ENCODE measurements at places on chromosomes 11 and 22.
A peak's percentile ranks its signal among the peaks of the same experiment; 100 is the strongest.

DNA sequence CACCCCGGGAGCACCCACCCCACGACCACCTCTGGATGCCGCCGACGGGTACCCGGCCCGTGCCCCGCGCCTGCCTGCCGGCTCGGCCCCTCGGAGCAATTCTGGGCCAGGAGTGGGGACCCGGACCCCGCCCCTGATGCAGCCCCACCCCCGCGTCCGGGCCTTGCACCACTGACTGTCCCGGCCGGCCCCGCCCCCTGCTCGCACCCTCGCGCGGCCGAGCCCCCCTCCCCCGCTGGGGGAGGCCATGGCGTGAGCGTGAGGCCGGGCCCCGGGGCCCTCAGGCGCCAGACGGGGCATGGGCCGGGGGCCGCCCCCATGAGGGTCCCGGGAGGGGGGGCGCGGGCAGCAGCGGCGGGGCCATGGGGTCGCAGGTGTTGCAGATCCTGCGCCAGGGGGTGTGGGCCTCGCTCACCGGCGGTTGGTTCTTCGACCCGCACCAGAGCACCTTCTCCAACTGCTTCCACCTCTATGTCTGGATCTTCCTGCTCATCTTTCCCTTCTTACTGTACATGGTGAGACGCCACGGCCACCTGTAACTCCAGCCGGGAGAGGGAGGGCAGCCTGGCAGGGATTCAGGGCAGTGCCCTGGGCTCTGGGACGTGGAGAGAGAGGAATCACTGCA is 486 bp downstream of the PCNX3 start:
- no peak for DNase-seq

GRCh38 chr11:75344186-75344585 is 7.3 kb downstream of the ARRB1 start:
- DNase-seq: no peak

GRCh38 chr11:111938687-111939160 is 1.6 kb downstream of the DIXDC1 start:
- no peak for DNase-seq

DNA sequence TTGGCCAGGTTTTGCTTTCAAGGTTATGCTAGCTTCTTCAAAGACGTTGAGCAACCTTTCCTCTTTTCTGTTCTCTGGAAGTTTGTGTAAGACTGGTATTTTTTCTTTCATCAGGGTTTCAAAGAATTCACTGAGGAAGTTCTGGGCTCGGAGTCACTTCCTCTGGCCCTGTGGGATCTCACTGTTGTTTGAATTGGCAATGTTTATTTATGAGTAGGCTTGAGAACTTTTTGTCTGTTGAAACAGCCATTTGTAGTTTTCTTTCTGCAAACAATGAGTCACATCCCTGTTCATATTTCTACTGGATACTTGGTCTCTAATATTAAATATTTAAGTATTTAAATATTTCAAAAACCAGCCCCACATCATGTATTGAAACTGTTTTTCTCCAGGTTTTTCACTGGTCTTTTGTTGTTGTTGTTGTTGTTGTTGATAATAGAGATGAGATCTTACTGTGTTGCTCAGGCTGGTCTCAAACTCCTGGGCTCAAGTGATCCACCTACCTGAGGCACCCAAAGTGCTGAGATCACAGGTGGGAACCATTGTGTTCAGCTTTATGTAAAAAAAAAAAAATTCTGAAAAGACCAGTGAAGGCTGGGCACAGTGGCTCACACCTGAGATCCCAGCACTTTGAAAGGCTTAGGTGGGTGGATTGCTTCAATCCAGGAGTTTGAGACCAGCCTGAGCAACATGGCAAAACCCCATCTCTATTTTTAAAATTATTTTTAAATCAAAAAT is 26.9 kb downstream of the SUSD2 start:
- DNase-seq: peak; percentile 90

DNA sequence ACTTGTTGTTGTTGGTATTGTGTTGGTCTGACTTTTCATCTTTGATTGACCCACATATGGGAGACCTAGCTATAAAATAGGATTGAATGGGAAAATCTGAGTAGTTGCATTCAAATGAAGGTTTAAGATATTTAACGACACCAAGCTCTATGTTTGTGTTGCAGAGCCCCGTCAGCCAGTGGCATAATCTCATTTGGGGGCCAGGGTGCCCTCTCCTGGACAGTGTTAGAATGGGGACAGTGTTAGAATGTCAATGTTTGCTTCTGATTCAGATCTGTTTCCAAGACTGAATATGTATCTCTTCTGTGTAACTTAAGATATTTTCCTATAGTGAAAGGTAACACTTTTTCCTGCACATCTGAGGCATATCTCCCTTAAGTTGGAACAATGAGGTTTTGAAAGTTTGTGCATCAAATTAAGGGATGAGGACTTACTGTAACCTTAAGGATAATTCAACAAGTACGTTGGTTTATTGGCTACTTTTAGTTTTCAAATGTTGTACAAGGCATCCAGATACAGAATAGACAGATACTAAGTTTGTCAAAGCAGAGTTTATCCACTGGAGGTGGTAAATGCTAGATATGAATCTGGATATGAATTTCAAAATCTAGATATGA is 5.3 kb upstream of the OR52M1 start:
- no peak for DNase-seq

DNA sequence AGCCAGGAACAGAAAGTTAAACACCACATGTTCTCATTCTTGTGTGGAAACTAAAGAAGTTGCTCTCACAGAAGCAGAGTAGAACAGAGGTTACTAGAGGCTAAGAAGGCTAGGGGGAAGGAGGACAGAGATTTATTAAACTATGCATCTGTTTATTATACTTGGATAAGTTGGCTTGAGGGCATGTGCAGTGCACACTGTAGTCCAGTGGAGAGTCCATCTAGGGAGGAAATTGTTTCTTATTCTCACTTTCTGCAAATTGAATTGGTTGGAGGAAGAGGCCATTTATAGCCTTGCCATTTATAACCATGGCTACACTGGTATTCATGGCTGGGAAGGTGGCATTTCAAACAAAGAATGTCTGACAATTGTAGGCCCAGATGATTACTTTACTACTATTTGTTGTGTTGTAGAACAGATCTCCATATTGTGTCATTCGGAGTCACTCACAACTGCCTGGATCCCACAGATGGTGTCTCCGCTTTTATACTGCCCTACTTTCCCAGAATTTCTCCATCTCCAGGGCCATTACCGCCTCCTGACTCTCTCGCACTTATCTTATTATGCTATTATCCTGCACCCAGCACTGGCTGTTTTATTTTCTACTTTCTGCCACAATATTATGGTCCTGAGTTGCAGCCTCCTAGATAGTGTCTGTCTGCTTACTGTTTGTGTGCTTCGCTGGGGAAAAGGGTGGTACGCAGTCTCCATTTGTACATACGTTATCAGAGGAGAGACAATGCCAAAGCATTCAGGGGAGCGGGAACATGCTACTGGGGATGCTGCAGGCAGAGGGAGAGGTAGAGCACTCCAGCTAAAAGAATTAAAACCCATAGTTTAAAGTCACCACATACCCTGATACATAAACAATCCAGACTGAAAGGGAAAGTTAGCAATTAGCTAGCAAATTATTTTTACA is 169.3 kb upstream of the BLID start:
- DNase-seq: no peak

GRCh38 chr22:49771266-49772065 is 56.2 kb downstream of the BRD1 start:
- DNase-seq: no peak

- DNase-seq: no peak
Observed at GRCh38 chr11:108536783-108537182, 38.6 kb upstream of the POGLUT3 start.

Data from non-pigmented ciliary epithelial cell (primary cell).